Hematopoietic multipotent progenitor cell treated with erythropoietin and hydrocortisone succinate and interleukin-3 and kit ligand, for 8 days (in vitro differentiated cells): ENCODE measurements at places on chromosomes 7 and 10.

DNA sequence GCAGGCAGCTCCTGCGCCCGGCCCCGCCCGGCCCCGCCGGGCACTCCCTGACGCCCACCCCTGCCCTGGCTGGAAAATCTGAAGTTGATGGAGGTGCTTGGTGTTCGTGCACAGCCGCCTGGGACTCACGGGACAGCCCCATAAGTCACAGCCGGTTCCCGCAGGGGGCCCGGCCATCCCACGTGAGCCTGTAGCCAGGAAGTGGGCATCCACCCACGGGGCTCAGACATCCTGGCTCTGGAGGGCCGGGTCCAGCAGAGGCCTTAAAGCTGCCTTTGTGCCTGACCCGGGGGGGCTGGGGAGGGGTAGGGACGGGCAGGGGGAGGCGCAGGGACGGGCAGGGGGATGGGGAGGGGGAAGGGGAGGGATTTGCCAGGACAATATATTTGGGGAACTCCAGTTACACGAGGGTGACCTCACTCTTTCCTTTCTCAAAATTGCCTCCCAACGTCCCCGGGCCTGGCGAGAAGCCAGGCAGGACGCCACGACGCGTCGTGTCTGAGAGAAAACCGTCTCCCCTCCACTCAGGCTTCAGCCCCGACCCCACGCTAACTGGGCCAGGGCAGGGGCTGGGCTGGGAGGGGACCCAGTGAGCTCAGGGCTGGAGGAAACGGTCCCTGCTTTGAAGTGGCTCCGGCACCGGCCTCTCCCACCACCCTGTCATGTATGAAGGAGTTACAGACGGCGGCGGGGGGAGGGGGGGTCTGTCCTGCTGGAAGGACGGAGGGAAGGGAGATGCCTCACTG, 82.1 kb upstream of the PDGFA start:
- peak; percentile 56 for DNase-seq

- no peak for DNase-seq
These were observed 69.5 kb upstream of the PODXL start for GRCh38 chr7:131625817-131626372.

DNA sequence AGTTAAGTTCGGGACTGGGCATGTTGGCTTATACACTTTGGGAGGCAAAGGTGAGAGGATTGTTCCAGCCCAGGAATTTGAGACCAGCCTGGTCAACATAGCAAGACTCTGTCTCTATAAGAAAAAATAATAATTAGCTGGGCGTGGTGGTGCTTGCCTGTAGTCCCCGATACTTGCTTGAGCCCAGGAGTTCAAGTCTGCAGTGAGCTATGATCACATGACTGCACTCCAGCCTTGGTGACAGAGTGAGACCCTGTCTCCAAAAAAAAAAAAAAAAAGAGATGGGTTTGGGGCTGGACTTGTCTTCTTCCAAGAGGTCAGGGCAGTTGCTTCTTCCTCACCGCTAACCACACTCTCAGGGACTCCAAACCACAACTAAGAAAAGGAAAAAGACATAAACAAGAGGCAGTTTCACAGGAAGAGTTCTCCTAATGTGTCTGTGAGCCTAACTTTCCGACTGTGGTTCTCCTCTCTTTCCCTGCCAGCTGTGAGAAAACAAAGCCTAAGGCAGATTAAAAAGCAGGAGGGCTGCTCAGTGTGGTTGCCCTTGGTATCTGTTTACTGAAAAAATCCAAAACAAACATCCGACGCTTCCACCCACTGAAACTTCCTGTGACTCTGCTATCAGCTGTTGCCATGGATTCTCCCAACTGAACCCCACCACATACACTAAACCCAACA, 2.4 kb upstream of the SERPINE1 start:
- DNase-seq: peak; percentile 47

GRCh38 chr10:131588704-131589220, 277.2 kb upstream of the TCERG1L start:
- no peak for DNase-seq

DNA sequence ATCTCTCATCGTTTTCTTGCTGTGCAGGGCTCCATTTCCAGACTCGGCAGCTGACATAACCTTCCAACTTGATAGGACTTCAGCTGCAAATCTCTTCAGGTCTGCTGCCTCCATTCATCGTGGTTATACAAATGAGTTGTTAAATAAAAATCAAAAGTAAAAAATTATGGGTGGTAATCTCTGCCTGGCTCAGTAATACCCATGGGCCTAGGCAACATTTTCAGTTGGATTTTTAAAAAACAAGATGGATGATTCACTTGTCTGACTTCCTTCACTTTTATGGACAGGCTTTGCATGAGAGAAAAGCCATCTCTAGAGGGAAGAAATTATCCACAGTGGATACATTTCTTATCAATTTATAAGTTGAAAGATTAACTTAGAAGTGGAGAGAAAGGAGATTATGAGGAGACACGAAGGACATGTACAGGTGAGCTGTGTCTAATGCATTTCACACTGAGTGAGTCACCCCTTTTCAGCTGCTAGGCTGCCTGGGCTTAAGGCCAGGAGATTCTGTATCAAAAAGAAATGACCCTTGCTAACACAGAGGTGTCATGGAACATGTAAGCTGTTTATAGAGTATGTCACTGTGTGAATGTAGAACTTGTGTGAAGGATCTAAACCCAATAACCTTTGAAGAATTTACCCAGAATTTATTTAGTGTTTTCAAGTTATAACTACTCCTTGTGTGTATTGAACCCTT, 495.1 kb downstream of the AUTS2 start:
- DNase-seq: no peak
